ENCODE measurements at places on chromosomes 5 and 9. TPM values are rescaled to one million over a fixed set of nuclear protein-coding genes. Genes with fewer than 3 reads are reported as not detected.

GRCh38 chr5:177496070-177496726, 1.2 kb downstream of the PDLIM7 start:
- peaks cover 38% of the 10 kb centered on the region for H3K36me3 ChIP-seq
- peak; percentile 75 for DNase-seq
- H3K27ac ChIP-seq: peak overlapping the region; percentile 93
- peaks cover 43% of the 10 kb centered on the region for H3K4me1 ChIP-seq
- H3K27me3 ChIP-seq: no peaks in the 10 kb centered on the region

GRCh38 chr9:85024374-85024773, 354.8 kb downstream of the NTRK2 start:
- H3K4me3 ChIP-seq: no peak overlapping the region
- H3K4me1 ChIP-seq: no peaks in the 10 kb centered on the region
- DNase-seq: no peak
- no peaks in the 10 kb centered on the region for H3K36me3 ChIP-seq

DNA sequence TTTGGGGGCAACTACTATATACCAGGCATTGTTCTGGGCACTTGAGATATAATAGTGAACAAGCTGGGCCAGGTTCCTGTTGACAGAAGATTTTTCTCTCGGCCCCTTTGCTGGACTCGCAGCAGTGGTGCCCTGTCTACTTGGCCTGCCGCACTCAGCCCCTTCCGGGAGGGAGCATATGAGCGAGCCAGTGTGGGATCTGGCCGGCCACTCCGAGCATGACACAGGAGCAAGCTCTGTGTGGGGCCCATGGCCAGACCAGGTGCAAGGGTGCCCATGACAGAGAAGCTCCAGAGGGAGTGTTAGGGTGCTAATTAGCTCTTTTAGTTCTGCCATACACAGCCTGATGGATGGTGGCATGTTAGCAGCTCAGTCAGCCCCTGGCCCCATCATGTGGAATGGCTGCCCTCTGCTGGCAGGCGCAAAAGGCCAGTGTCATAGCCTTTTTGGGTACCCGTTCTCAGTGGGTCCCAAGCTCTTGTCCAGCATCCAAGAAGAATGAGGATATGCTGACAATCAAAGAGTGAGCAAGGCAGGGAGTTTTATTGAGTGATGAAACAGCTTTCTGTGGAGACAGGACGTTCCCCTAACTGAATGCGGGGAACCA, 9.3 kb upstream of the KIF4B start:
- no peak overlapping the region for H3K27ac ChIP-seq
- no peak for DNase-seq
- H3K27me3 ChIP-seq: no peaks in the 10 kb centered on the region
- no peak overlapping the region for H3K4me3 ChIP-seq

The UAP1L1 gene
- polyA plus RNA-seq: 16.4 TPM

The LCN9 gene
- not detected for polyA plus RNA-seq
